Activated T-helper 1 cell treated with anti-CD3 and anti-CD28 coated beads, Interleukin-2, amount 50 U/mL, for 16 hours (primary cell): ENCODE measurements at places on chromosomes 2 and 18.

DNA sequence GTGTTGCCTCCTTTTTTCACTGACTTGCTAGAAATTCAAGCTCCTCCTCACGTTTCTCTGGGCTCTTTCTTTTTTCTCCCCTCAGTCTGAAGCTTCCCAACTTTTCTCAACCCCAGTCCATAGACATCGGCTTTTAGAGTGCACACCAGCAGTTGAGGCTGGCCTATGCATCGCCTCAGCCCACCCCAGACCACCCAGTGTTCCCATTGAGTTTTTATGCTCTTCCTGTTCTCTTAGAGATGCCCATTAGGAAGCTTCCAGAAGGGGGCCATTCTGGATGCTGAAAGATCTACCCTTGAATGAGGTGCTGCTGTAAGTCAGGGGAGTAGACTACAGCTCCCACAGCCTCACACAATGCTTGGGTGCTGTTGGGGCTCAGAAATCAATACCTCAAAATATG, 12.0 kb upstream of the GYPC start:
- DNase-seq = no peak

GRCh38 chr2:101200676-101201075, 49.5 kb upstream of the TBC1D8 start:
- no peak for DNase-seq

- no peak for DNase-seq
Measured at GRCh38 chr2:88296247-88296646, 126.1 kb downstream of the THNSL2 start.

- no peak for DNase-seq
Measured at GRCh38 chr2:95174031-95174542, 8.5 kb downstream of the ZNF2 start.

DNA sequence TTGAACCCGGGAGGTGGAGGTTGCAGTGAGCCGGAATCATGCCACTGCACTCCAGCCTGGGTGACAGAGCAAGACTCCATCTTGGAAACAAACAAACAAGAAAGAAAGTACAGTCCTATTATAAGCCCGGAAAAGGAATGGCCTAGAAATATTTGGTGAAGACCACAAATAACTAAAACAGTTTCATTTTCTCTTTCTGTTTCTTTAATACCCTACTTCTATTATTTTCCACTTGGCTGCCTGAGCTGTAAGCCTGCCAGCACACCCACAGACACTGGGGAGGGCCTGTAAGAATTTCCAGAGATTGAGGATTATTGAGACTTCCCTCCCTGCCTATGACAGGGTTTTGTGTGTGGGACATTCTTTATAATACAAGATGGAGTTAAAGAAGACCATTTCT, 188.0 kb upstream of the DCC start:
- DNase-seq = no peak
